ENCODE measurements at places on chromosomes 11 and 22.
A peak's percentile ranks its signal among the peaks of the same experiment; 100 is the strongest.

DNA sequence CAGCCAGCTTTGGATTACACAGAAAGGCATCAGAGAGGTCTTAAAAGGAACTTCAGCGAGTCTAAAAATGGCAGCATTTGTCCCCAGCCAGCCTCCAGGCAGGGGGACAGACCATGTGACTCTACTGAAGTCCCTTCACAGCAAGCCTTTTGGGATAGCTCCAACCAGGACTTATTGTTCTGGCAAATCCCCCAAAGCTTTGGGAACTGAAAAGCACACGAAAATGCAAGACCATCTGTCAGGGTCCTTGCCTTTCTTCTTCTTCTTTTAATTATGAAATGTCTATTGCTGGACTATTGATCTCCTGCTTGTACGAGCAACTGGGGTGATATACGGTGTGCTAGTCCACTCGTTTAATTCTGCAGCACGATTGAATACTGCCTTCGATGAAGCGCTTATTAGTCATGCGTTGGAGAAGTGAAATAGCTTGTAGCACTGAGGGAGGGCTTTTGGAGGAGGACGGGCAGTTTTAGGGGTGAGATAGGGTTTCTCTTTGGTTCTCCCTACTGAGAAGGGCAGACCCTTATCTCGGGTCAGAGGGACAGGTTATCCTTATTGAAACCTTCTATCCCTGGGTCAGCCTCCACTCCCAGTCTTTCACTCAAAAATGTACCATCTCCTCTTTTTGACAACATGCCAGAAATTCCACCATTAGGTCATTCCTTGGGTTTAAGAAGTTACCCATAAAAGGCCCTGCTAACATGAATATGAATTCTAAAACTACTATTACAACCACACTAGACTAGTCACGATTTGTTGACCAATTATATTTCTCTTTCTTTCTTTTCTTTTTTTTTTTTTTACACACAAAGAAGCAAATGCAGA, 416.4 kb downstream of the MIAT start:
- peaks cover 5% of the 10 kb centered on the region for H3K27me3 ChIP-seq
- no peak overlapping the region for H3K4me3 ChIP-seq
- no peaks in the 10 kb centered on the region for H3K4me1 ChIP-seq
- H3K27ac ChIP-seq, result no peak overlapping the region
- no peak for DNase-seq

- no peaks in the 10 kb centered on the region for H3K4me1 ChIP-seq
- no peak overlapping the region for H3K4me3 ChIP-seq
- no peak for DNase-seq
- H3K27me3 ChIP-seq, result peaks cover 6% of the 10 kb centered on the region
These were observed 87.2 kb upstream of the VPREB1 start for GRCh38 chr22:22157348-22157725.

DNA sequence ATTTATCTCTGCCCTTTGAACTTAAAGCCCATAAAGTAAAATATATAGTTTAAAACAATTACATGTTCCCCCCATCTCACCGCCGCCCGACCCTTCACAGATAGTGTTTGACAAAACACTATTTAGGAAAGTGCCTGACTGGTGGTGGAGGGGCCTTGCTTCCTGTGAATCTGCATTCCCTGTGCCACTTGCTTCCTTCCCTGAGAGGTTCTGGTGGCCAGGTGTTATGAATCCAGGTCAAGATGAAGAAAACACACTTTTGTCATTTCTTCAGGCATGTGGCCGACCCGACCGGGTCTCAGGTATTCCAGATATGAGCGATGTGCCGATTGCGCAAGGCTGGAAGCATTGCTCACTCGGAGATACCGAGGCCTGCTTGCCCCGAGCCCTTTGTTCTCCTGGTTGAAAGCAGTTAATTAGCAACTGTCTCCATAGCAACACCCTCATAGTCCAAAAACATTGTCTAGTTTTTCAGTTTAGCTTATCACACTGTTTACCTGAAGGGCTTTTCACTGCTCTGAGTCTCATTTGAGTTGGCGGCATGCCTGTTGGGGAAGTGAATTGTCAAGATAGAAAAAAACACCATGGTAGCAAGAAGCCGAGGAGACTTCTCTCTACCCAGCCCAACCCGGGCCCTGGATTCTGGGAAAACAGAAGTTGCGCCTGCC, 128.3 kb downstream of the TEAD1 start:
- no peaks in the 10 kb centered on the region for H3K36me3 ChIP-seq
- no peaks in the 10 kb centered on the region for H3K27me3 ChIP-seq
- no peak overlapping the region for H3K4me3 ChIP-seq
- peaks cover 29% of the 10 kb centered on the region for H3K4me1 ChIP-seq
- H3K27ac ChIP-seq, result peak overlapping the region; percentile 51
- DNase-seq, result no peak

DNA sequence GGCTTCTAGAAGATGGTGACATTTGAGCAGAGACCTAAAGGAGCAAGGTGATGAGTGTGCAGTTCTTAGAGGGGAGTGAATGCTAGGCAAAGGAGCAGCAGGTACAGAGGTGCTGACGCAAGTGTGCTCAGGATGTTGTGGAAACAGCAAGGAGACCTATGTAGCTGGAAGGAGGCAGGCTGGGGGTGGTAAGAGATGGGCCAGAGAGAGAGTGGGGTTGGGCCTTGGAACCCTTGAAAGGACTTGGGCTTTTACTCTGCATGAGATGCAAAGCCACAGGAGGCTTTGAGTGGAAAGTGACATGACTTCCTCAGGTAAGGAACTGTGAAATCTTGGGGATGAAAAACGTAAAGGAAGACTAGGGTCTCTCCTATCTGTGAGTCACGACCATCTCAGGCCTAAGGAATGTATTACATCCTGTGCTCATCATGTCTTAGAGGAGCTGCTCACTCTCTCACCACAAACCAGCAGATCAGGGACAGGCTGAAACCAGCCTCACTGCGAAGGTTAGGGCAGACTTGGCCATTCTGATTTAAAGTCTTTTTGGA, 65.4 kb downstream of the MICAL2 start:
- peaks cover 19% of the 10 kb centered on the region for H3K4me1 ChIP-seq
- no peaks in the 10 kb centered on the region for H3K27me3 ChIP-seq
- H3K36me3 ChIP-seq, result no peaks in the 10 kb centered on the region

- no peaks in the 10 kb centered on the region for H3K27me3 ChIP-seq
- H3K36me3 ChIP-seq, result no peaks in the 10 kb centered on the region
- H3K4me1 ChIP-seq, result peaks cover 55% of the 10 kb centered on the region
- H3K4me3 ChIP-seq, result no peak overlapping the region
- H3K27ac ChIP-seq, result peak overlapping the region; percentile 55
- DNase-seq, result no peak
These were observed 114.7 kb downstream of the SGSM3 start for GRCh38 chr22:40484906-40485669.

GRCh38 chr22:24506802-24507438, 11.8 kb downstream of the UPB1 start:
- H3K36me3 ChIP-seq, result no peaks in the 10 kb centered on the region
- no peak for DNase-seq
- no peaks in the 10 kb centered on the region for H3K27me3 ChIP-seq
- no peak overlapping the region for H3K4me3 ChIP-seq
- no peak overlapping the region for H3K27ac ChIP-seq

DNA sequence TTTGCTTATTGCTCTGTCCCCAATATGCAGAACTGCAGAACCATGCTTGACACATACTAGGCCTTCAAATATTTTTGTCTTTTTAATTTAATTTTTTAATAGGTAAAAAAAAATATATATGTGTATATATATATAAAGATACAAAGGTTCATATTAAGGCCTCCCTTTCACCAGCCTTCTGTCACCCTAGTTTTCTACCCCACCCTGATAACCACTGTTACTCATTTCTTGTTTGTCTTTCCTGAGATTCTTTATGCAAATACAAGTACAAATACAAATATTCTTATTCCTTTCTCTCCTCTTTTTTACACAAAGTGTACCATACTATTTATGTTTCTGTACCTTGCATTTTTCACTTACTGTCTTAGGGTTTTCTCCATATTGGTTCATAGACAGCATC, 43.0 kb downstream of the UVRAG start:
- DNase-seq, result no peak
- no peak overlapping the region for H3K27ac ChIP-seq
- H3K27me3 ChIP-seq, result no peaks in the 10 kb centered on the region
- no peak overlapping the region for H3K4me3 ChIP-seq
- H3K4me1 ChIP-seq, result no peaks in the 10 kb centered on the region
- H3K36me3 ChIP-seq, result no peaks in the 10 kb centered on the region

DNA sequence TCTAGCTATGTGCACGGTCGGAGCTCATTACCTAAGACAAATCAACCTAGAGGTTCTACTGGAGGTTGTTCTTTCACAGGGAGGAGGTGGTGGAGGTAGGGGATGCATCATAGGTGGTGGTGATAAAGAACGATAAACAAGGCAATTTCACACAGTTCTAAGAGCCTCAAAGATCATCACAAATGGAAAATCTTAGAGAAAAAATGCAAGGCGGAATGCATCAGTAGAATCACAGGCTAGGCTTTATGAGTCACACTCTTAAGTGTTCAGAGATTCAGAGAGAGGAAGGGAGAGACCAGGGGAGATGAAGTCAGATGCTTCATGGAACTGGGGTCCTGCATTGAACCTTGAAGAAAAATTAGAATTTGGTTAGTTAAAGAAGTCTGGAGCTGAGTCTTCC, 58.3 kb downstream of the TMPRSS5 start:
- H3K27me3 ChIP-seq, result no peaks in the 10 kb centered on the region
- H3K4me1 ChIP-seq, result no peaks in the 10 kb centered on the region
- H3K4me3 ChIP-seq, result no peak overlapping the region
- DNase-seq, result no peak

DNA sequence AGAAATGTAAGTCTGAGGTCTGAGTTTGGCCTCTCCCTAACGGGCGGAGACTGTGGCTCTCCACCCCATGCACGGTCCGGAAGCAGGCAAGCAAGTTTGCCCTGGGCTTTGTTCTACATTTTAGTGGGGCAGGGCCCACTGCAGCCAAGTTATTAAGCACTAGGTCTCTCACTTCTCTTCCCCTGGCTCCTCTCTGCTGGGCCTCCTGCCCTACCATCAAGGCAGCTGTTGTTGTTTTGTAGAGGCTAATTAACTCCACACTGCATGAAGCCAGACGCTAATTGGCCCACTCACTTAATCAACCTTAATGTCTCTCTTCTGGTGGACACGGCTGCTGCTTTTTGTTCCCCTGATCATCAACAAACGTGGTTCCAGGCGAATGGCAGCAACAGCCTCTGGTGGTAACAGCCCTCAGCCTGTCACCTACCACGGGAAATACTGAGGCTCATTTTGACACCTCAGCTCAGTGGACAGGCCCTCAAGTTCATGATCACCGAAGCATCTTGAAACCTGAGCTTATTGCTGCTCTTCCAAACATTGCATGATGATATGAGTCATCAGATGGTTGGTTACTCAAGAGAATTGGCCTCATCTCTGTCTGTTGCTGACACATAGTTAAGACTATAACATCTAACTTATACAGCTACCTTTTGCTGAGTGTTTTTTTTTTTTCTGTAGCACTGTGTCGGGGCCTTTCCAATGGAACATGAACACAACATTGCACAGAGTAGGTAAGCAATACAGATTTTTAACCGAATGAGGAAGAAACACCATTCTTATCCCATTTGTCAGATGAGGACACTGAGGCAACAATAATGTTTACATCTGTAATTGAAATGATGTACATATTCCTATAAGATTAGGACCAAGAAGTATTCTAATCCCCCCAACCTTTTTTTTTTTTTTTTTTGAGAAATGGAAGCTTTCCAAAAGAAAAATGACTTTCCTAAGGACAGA, 20.8 kb upstream of the LMO2 start:
- no peaks in the 10 kb centered on the region for H3K36me3 ChIP-seq
- H3K4me1 ChIP-seq, result peaks cover 5% of the 10 kb centered on the region

GRCh38 chr22:20151276-20151588, 377 bp upstream of the CCDC188 start:
- no peak overlapping the region for H3K27ac ChIP-seq
- H3K36me3 ChIP-seq, result no peaks in the 10 kb centered on the region
- H3K4me1 ChIP-seq, result peaks cover 28% of the 10 kb centered on the region
- no peak for DNase-seq
- H3K27me3 ChIP-seq, result peaks cover 24% of the 10 kb centered on the region

GRCh38 chr11:92750794-92751193, 218.7 kb upstream of the MTNR1B start:
- no peak overlapping the region for H3K27ac ChIP-seq
- H3K4me3 ChIP-seq, result no peak overlapping the region
- H3K36me3 ChIP-seq, result no peaks in the 10 kb centered on the region
- no peaks in the 10 kb centered on the region for H3K27me3 ChIP-seq

DNA sequence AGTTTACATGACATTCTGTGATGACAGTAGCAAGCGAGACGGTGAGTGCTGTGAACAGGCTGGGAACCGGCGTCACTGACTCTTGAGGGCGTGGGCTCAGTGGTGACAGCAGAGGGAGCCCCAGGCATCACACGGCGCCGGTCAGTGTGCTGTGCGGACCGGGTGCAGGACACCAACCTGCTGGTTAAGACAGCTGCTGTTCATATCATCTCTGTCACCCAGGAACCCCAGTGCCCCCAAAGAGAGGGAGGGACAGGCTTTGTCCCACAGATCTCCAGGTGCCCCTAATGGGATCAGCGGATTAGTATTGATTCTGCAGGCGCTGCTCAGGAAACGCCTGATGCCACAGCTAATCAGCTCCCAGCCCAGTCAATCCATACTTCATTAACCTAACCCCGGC, 18.4 kb downstream of the B3GAT1 start:
- no peak overlapping the region for H3K4me3 ChIP-seq
- H3K27ac ChIP-seq, result no peak overlapping the region
- DNase-seq, result no peak
- peaks cover 12% of the 10 kb centered on the region for H3K4me1 ChIP-seq

DNA sequence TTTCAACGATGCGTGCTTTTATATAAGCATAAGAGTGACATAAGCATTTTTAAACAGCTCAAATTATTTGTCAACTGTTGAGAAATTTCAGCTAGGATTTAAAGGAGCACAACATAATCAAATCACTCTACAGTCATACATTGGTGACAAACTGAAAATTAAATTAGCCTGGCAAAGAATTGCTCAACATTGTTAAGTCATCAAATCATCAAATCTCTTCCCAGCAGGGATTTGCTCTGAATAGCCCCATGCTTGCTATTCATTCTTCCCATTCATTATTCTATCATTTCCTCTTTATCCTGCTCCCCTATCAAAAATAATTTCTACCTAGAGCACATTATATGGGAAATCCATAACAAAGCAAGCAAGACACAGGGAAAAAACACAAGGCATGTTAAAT, 198.7 kb upstream of the LUZP2 start:
- H3K4me3 ChIP-seq, result no peak overlapping the region
- no peaks in the 10 kb centered on the region for H3K4me1 ChIP-seq
- no peak overlapping the region for H3K27ac ChIP-seq
- no peaks in the 10 kb centered on the region for H3K36me3 ChIP-seq
- no peak for DNase-seq

GRCh38 chr11:60310407-60310998, 16.6 kb upstream of the MS4A6E start:
- H3K4me3 ChIP-seq, result no peak overlapping the region
- H3K27me3 ChIP-seq, result no peaks in the 10 kb centered on the region
- no peaks in the 10 kb centered on the region for H3K4me1 ChIP-seq

GRCh38 chr11:11522591-11522990, 99.2 kb downstream of the GALNT18 start:
- no peaks in the 10 kb centered on the region for H3K36me3 ChIP-seq
- no peaks in the 10 kb centered on the region for H3K27me3 ChIP-seq
- H3K4me3 ChIP-seq, result no peak overlapping the region
- H3K27ac ChIP-seq, result no peak overlapping the region

Measured in tibial nerve (tissue), 4 donors.